Anterior cingulate cortex (tissue), 58 donors: ENCODE measurements at places on chromosomes 16 and 17.

- DNase-seq = peak; percentile 47
Measured at GRCh38 chr17:8745586-8746500, 1.2 kb upstream of the CCDC42 start.

DNA sequence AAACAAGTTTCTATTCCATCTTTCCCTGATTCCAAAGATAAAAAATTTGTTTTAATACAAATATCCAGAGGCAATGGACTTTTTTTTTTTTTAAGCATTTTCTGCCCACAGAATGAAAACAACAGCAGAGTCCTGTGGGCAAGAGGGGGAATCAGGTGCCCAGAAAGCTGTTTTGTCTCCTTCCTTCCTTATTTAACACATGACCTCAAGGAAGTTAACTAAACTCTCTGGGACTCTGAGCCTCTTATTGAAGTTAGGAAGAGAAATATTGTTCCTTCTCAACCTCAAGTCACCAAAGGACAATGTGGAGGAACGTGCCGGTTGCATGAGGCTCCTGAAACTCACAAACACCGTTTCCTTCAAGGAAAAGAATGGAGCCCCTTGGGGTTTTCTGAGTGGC, 34.9 kb downstream of the LITAF start:
- DNase-seq = no peak

DNA sequence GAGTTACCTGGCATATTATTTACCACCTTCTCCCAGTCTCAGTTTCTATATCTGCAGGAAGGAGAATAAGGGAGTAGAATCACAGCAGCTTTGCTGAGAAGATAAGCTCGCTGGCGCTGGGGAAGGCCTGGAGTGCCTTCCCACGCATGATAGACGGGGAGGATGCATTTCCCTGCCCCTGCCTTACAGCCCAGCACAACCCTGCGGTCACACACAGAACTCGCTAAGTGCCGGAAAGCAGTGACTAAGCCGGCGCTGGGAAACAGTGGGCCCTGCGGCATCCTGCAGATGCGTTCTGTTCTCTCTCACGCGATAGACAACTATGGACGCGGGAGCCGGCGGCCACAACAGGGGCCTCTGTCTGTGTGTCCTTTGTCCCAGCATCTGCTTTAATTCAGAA, 4.8 kb downstream of the CA5A start:
- no peak for DNase-seq

GRCh38 chr16:24511792-24512191, 27.6 kb upstream of the RBBP6 start:
- no peak for DNase-seq

- peak; percentile 55 for DNase-seq
Measured at GRCh38 chr17:78421534-78422266, 43.3 kb downstream of the PGS1 start.

- DNase-seq = no peak
Measured at GRCh38 chr16:28117168-28117565, 53.7 kb upstream of the GSG1L start.

DNA sequence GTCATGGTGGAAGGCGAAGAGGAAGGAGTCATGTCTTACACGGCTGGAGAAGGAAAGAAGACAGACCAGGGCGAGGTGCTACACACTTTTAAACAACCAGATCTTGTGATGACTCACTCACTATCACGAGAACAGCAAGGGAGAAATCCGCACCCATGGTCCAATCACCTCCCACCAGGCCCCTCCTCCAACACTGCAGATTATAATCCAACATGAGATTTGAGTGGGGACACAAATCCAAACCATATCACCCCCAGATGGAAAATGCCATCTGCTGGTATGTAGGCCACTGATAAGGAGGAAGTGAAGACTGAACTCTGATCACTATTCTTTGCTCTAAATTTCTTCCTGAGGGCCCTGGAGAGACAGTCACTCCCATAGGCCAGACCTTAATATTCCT, 7.5 kb upstream of the ITGAX start:
- DNase-seq = no peak

DNA sequence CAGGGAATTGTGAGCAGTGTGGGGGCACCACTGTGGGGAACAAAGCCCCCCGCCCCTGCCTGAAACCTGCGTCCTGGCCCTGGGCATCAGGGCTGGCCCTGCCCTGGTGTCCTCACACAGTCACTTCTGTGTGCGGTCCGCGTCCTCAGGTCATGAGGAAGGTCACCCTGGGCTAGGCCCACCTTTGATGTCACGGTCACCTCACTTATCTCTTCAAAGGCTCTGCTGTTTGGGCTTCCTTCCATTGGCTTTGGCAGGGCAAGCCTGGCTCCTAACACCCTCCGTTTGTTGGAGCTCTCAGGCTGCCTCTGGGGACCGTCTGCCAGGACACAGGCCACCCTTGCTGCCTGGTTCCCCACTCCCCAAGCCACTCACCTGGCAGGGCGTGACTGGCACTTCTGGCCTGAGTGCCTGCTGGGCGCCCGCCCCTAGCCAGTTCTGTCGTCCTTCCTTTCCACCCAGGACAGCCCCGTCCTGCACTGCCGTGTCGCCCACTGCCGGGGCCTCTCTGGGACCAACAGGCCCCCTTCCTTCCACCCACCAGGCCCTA, 8.8 kb downstream of the CENPX start:
- no peak for DNase-seq

GRCh38 chr17:50196826-50197225, 4.6 kb downstream of the COL1A1 start:
- DNase-seq = no peak

- DNase-seq = no peak
Measured at GRCh38 chr16:87305505-87306391, 11.4 kb downstream of the C16orf95 start.

- no peak for DNase-seq
Measured at GRCh38 chr16:84356176-84356575, 12.2 kb upstream of the ATP2C2 start.

DNA sequence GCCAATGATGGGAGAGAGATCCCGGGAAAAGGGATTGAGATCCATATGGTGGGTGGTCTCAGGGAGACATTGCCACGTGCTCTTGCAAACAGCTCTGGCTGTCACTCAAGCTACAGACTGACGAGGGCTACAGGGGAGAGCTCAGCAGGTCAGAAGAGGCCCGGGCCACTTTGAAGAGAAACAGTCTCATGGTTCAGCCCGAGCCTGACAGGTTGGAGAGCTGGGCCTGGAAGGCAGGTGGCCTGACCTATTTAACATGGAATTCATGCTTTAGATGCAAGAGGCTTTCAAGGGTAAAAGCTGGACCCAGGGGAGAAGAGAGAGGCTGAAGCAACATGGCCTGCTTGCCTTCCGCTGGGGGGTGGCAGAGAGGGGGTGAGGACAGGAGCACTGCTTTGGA, 81.0 kb upstream of the BRD7 start:
- no peak for DNase-seq

GRCh38 chr17:48928876-48929811, 15.5 kb downstream of the SNF8 start:
- DNase-seq = no peak

DNA sequence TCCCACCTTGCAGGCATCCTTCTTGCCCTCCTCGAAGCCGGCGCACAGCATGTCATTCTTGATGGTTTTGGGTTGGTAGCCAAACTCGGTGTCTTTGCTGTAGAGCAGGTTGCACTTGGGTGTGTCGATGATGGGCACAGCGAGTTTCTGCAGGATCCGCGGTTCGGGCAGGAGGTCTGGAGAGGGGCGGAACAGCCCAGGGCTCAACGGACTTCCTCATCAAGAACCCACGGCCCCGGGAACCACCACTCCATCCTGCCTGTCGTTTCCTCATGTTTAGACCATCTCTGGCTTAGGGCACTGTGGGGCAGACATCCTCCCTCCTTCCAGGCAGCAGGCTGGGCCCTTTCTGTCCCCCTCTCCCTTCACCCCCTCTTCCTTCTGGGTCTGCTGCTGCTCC, 6.5 kb downstream of the PRSS27 start:
- DNase-seq = no peak

GRCh38 chr17:60110586-60110985, 31.9 kb upstream of the HEATR6 start:
- DNase-seq = no peak

GRCh38 chr17:17849147-17849820, 12.5 kb upstream of the SREBF1 start:
- DNase-seq = peak; percentile 55
